Activated CD4-positive, alpha-beta memory T cell treated with anti-CD3 and anti-CD28 coated beads for 36 hours (primary cell): ENCODE measurements at places on chromosomes 13 and 19.

- no peak for DNase-seq
Observed at GRCh38 chr13:91351980-91352379, 4.5 kb downstream of the MIR17HG start.

GRCh38 chr13:84077271-84077670 lies 195.0 kb upstream of the SLITRK1 start:
- no peak for DNase-seq

DNA sequence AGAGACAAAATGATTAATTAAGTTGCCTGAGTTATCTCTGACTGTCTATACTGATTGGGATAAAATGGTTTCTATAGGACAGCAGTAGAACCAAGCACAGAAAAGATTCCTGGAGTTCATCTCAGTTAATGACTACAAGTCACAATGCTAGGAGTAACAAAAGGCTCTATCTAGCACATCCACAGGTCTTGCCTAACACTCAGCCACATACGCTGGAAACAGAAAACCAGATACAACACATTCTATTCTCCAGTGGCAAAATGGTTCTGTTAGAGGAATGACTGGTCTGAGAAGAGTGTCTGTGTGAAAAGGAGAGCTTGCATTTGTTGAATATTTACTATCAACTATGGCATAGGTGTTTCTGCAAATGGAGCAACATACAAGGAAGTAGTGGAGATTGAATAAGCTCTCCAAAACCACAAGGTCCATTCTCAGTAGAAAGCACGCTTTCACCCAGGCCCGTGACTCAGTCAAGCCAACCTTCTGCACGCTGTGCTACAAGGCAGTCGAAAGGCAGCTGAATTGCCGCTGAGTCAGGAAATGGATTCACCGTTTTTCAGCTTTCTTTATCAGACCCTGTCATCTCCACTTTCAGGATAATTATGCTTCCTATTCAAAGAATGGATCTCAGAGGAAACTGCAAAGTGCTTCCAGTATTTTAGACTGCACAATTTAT lies 761.5 kb downstream of the EFNB2 start:
- peak; percentile 11 for DNase-seq

- no peak for DNase-seq
Observed at GRCh38 chr13:51988988-51989618, 22.1 kb downstream of the ATP7B start.

GRCh38 chr13:23667750-23668149 lies 97.5 kb downstream of the TNFRSF19 start:
- DNase-seq, result no peak

DNA sequence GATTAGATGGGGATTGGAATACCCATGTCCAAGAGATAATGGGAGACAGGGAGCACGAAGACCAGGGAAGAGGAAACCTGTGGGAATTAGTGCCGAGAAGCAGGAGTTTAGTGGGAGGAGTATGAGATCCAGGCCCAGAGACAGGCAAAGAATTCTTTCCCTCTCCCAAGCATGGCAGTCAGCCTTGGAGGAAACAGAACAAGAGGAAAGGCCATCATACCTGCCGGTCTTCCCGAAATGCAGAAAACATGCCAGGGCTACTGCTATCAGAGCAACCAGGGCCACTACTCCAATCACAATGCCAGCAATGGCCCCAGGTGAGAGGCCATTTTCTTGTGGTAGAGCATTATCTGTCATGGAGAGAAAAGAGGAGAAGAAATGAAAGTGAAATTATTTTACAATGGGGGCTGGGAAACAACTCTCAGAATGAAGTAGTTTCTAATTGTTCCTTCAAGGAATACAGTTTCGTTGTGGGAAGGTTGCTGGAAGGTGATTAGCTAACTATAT lies 16.1 kb downstream of the CEACAM1 start:
- DNase-seq, result no peak

GRCh38 chr13:25860265-25860664 lies 191.6 kb downstream of the SHISA2 start:
- DNase-seq, result no peak

DNA sequence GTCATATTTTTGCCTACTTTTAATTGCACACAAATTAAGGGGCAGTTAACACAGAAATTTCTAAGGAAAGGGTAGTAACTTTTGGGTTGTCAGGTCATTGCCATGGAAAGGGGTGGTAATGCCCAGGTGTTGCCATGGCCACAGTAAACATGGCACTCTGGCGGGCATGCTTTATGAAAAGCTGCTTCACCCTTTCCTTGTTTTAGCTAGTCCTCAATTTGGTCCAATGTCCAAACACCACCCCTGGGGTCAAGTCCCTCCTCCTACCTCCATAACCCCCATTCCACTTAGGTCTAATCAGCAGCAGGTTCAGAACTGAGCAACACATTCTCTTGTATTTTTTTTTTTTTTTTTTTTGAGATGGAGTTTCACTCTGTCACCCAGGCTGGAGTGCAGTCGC lies 6.6 kb downstream of the FFAR2 start:
- DNase-seq, result no peak

GRCh38 chr13:30681843-30682242 lies 53.5 kb upstream of the ALOX5AP start:
- DNase-seq, result no peak

DNA sequence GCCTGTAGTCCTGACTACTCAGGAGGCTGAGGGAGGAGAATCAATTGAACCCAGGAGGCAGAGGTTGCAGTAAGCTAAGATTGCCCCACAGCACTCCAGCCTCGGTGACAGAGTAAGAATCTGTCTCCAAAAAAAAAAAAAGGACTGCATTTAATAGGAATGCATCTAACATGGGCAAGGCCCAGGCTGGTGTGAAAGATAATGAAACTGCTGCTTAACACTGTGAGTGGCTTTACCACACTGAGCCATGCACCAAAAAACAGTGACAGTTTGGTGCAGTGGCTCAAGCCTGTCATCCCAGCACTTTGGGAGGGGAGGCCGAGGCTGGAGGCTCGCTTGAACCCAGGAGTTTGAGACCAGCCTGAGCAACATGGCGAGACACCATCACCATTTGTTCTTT lies 8.6 kb downstream of the GTF2F1 start:
- DNase-seq, result no peak

DNA sequence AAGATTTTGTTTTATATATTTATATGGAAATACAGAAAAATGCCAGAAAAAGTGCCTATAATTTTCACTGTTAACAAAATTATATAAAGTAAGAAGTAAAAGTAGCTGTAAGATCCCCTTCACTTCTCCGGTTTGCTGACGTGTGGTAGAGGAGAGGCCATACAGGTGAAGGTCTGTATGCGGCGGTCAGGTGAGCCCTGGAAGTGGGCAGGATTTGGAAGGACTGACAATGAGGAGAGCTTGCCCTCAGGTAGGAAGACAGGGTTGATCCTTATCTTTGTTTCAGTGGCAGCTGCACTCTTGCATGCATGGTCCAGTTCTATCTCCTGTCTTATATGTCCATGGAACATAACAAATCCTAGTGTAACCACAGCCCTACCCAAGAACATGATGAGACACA lies 16.9 kb upstream of the TFDP1 start:
- no peak for DNase-seq

DNA sequence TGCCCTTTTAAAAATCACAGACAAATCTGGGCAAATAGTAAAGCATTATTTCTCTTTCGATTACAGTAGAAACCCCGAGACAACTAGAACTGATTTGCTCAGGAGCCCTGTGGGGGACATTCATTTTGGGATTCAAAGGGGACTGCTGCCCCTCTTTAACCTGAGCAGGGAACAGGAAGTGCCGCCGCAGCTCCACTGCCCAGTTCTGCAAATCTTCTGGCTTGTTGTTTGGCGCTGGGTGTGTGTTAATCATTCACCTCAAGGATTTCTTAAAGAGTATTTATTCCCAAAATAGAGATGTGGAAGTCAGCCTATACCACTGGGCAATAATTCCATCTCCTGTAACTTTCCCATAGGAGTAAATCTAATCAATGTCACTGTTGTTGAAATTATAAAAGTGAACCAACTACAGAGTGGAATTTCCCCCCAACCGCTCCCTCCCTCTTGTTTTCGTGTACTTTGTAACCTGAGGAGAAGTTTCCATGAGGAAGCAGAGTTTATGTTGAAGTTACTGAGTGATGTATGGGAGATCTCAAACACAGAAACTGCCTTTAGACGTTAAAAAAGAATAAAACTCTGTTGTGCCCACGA lies 515.8 kb downstream of the KLF12 start:
- DNase-seq, result no peak

- DNase-seq, result no peak
Observed at GRCh38 chr13:73571376-73571775, 512.6 kb downstream of the KLF5 start.

- DNase-seq, result no peak
Observed at GRCh38 chr19:47097396-47098201, 16.0 kb downstream of the ZC3H4 start.

- DNase-seq, result peak; percentile 56
Observed at GRCh38 chr19:46426506-46427162, 2.1 kb downstream of the PNMA8C start.

GRCh38 chr13:38944219-38944618 lies 46.4 kb downstream of the STOML3 start:
- DNase-seq, result no peak

DNA sequence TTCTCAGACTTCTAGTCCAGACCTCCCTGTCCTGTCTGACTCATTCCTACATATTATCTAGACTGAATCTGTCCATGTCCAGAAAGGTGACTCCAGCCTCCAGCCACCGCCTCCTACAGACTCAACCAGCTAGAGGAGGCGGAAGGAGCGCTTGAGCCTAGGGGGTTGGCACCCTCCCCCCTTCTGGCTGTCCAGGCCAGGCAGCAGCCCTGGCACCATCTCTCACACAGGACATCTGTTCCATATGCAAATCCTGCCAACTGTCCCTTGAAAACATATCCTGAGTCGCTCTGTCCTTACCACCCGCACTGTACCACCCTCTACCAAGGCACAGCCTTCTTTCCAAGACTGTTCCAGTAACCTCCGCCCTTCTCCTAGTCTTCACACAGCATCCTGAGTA lies 150.7 kb upstream of the WASF3 start:
- no peak for DNase-seq

DNA sequence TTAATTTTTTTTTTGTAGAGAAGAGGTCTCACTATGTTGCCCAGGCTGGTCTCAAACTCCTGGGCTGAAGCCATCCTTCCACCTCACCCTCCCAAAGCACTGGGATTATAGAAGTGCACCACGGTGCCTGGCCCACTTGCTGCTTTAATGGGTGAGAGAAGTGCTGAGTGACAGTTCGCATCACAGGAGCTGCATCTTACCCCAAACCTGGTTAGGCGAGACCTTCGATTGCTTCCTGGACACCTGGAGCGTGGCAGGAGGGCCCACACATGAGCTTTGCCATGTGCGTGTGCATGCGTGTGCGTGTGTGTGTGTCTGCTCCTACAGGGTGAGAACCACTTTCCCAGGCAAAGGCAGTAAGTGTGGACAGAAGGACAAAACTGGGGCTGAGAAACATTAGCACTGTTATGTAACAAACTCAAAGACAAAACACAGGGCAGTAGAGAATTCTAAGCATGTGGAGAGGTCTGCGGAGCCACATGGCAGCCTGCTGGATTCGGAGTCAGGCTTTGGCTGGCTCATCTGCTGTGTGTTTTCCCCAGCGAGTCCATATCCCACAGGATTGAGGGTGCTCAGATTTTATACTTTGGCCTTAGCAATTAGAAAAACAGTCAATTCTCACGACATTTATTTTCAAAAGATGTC lies 11.7 kb upstream of the MTIF3 start:
- no peak for DNase-seq

DNA sequence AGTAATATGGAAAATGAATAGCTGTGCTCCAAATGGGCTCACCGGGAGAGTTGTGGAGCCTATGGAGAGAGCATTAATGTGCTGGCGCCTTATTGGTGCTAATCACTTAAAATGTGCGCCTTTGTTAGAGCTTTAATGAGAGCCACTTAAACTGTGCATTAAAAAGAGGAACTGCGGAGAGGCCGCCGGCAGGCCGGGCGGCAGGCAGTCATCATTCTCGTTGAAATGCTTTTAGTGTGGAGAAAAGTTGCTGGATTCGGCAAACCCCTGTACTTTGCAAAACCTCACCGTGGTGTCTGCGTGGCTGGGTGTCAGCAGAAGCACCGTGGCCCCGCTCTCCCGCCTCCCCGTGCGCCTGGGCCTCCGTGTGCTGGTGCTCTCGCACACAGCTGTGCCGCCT lies 105.5 kb downstream of the KDM4B start:
- DNase-seq, result no peak

- DNase-seq, result no peak
Observed at GRCh38 chr13:72652681-72653080, 74.7 kb downstream of the MZT1 start.

- DNase-seq, result peak; percentile 59
Observed at GRCh38 chr13:91369441-91369831, 21.9 kb downstream of the MIR17HG start.

DNA sequence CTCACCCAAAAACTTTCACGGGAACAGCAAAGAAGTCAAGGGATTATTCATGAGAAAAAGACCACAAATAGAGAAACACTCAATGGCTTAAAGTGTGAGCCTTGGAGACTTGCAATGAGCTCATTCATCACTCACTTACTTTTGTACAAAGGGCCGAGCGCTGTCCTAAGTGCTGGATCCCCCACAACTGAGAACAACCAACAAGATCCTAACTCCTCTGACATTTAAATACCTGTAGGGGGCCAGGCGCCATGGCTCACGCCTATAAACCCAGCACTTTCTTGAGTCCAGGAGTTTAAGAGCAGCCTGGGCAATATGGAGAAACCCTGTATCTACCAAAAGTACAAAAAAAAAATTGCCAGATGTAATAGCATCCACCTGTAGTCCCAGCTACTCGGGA lies 29.4 kb upstream of the ZNF507 start:
- no peak for DNase-seq

- no peak for DNase-seq
Observed at GRCh38 chr19:5473646-5474045, 18.4 kb downstream of the ZNRF4 start.

DNA sequence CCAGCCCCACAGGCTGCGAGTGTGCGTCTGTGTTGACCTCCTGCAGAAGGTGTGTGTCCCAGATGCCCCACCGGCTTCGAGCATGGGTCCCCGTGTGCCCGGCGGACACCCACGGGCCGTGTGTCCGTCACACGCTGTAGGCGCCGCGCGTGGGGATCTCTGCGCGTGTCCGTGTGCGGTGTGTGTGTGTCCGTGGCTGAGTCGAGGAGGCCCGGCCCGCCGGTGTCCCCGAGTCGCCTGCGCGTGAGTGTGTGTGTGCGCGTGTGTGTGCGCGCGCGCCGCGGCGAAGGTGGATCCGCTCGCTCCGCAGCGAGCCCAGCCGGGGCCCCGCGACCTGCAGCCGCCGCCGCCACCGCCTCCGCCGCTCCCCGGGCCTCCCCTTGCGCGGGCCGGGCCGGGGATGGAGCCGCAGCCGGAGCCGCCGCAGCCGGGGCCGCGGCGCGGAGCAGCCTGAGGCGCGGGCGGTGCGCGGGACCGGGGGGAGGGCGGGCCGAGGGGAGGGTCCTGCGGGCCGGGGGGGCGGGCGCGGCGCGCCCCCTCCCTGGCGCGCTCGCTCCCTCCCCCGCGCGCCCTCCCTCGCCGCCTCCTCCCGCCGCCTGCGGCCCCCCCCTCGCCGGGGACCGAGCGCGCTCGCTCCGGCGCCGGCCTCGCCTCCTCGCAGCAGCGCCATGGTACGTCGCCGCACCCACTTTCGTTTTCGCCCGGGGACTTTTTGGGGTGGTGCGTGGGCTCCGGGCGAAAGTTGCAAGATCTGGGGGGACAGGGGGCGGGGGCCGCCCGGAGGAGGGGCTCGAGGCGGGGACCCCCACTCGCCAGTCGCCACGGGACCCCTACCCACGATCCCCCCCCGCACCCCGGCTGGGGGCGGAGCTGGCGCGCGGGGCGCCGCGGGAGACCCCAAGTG lies 7.1 kb upstream of the NFIC start:
- DNase-seq, result peak; percentile 67
